ENCODE measurements at places on chromosomes 11 and 22.

DNA sequence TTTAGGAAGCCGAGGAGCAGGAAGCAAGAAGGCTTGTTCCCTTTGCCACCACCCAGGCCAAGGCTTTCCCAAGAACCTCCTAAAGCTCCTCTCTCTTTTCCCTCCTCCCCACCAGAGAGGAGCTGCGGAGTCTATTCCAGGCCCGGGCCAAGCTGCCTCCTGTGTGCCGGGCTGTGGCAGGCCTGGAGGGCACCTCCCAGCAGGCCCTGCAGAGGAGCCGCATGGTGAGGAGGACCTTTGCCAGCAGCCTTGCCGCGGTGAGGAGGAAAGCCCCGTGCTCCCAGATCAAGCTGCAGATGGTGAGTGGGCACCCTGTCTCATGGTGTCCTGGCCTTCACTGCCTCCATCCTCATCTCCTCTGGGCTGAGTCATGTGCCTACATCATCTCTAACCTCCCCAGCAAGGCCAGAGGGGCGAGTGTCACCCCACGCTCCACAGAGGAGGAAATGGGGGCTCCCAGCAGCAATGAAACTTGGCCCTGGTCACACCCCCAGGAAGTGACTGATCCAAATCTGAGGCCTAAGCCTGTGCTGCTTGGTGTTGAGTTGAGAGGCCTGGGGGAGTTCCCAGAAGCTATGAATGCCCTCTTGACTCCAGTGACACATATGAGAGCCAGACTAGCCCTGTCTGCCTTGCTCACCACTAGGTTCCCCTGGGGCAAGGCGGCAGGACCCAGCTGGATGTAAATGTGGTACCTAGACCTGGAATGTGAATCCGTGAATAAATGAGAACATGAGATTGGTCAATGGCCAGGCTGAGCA is 104.2 kb downstream of the MYO18B start:
- DNase-seq: no peak

- no peak for DNase-seq
Observed at GRCh38 chr11:30772908-30773307, 186.8 kb upstream of the MPPED2 start.

DNA sequence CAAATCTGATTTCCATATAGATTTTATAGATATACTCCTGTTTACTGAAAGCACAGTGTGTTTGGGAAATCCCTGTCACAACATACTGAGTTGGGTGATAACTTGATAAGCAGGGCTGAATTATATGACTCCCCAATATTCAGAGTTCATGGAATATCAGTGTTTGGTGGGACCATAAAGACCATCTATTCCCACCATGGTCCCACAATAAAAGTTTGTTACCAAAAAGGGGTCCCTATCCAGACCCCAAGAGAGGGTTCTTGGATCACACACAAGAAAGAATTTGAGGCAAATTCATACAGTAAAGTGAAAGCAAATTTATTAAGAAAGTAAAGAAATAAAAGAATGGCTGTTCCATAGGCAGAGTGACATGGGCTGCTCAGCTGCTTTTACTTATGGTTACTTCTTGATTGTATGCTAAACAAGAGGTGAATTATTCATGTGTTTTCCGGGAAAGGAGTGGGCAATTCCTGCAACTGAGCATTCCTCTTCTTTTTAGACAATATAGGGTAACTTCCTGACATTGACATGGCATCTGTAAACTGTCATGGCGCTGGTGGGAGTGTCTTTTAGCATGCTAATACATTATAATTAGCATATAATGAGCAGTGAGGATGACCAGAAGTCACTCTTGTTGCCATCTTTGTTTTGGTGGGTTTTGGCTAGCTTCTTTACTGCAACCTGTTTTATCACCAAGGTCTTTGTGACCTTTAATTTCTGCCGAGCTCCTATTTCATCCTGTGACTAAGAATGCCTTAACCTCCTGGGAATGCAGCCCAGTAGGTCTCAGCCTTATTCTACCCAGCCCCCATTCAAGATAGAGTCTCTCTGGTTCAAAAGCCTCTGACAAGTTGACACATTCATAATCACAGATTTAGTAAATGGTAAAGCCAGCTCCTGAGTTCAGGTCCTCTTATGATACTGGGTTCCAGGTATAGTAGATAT is 240.6 kb upstream of the PDGFD start:
- DNase-seq: no peak

DNA sequence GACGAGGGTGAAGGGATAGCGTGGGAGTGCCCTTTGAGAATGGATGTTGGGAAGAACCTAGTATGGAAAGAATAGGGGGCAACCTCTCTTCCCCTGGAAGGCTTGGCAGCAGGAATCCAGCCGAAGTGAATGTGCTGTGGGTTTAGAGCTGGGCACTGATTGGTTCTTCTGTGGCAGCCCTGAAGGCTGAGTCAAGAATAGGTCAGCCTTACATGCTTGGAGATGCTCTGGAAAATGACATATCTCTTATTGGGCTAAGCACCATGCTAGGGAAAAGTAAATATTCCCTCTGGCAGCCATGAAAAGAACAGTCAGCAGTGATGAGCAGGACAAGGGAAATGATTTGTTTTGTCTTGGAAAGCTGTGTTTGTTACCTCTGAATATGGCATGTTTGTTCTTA is 149.5 kb downstream of the COMMD9 start:
- DNase-seq: no peak

- no peak for DNase-seq
Observed at GRCh38 chr22:37750596-37751162, 53.8 kb downstream of the TRIOBP start.
